ENCODE measurements at places on chromosomes 4 and X.

- DNase-seq: no peak
Observed at GRCh38 chrX:97102938-97103337, 219.2 kb downstream of the RPA4 start.

- peak; percentile 45 for DNase-seq
Observed at GRCh38 chrX:40543661-40544328, 37.0 kb upstream of the ATP6AP2 start.

DNA sequence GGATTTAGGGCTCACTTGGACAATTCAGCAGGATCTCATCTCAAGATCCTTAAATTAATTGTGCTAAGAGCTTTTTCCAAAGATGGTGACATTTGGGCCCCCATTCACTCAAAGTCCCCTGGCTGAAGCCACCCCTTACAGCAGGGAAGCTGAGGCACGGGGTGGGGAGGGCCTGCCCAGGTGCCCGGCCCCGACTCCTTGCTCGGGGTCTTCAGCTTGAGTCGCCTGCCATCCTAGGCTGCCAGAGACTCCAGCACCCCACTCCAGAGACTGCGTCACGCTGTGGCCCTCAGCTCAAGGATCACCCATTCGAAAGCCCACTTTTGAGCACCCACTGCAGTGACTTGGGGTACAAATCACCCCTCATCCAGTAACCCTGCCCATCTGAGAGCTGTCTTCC lies 39.2 kb upstream of the GPR78 start:
- DNase-seq: no peak

DNA sequence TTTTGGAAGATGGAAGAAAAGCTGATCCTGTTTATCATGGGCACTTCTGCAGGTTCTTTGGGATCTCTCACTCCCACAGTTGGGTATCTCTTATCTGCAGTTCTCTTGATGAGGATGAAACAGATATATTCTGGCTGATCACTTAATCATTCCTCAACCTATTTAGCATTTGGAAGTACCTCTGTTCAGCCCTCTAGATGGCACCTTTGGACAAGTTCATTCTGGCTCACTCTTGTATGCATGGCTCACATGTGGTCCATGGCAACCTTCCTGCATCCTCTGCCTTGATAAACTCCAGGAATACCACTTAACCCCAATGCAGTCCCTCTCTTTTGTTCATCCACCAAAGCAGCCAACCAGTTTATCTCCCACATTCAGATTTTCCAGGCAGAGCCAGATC lies 74.2 kb downstream of the SMARCA5 start:
- no peak for DNase-seq

GRCh38 chrX:69083361-69083760 lies 81.9 kb downstream of the PJA1 start:
- DNase-seq: no peak

GRCh38 chr4:149999485-150000074 lies 78.7 kb upstream of the DCLK2 start:
- DNase-seq: peak; percentile 26

GRCh38 chr4:52795533-52795932 lies 44.3 kb upstream of the ERVMER34-1 start:
- DNase-seq: no peak

GRCh38 chr4:124833831-124834505 lies 121.4 kb upstream of the ANKRD50 start:
- no peak for DNase-seq

DNA sequence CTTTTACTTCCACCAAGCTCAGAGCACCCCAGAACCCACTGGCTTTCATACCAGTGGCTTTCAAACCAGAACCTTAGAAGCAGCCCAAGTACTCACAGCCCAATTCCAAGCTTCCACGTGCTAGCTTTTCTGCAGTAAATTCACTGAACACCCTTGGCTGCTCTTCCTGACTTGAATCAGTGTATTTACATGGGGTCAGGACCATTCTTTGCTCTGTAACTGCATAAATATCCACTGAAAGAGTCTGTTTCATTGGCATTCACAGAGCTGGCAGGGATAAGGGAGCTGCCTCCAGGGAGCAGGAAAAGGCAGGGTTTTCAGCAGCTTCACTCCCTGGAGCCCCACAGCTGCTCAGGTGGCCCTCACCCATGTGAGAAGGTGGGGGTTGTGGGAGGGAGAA lies 43.8 kb downstream of the RAI2 start:
- no peak for DNase-seq

DNA sequence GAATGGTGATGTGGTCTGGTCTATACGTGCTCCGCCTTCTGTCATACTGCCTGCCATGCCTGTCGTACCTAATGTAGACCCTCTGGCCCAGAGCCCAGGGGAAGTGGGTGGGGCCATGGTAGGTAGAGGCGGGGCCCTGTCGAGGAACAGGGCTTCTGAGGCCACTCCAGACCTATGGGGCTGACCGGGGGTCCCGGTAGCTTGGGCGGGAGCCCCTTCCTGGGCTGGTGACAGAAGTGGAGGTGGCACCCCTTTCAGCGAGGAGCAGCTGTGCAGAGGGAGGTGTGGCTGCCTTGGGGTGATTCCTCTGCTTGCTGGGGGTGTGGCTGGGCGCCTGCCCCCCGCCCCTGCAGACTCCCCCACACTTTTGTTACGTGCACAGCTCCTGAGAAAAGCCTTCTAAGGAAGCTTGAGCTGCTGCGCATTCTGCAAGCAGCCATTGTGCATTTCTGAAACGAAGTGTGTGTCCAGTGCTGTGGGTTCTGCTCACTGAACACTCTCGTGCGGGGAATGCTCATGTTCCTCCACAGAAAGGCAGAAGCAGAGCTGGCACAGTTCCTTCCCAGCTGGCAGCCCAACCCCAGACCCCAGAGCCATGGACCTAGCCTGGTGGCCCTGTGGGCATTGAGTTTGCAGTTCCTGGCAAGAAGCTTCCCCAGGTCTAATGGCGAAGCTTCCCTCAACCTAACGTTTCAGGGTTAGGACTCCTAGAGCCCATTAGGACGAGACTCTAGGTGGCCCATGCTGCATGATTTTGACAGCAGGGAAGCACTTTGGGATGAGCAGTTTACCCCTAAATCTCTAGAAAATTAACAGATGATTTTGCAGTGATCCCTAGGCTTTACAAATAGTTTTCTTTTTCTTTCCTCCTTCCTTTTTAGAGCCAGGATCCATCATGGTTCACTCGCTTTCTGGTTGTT lies 72.7 kb upstream of the HGFAC start:
- no peak for DNase-seq

GRCh38 chrX:33970028-33970967 lies 161.8 kb downstream of the FAM47A start:
- no peak for DNase-seq

DNA sequence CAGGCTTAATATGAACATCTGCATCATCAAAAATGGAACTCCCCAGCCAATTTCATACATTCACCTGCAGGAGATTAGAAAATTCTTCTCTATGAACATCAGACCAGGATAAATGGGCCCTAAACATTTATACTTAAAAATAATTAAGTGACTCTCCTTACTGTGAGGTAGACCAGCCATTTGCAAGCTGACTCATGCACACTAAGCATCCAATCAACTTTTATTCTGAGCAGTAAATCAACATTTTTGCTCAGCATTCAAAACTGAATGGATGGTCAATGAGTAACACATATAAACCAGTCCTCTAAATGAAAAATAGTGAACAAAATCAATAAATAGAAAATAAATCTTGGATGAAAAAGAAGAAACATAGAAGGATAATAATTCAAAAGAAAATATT lies 19.9 kb upstream of the PCDH10 start:
- DNase-seq: no peak

DNA sequence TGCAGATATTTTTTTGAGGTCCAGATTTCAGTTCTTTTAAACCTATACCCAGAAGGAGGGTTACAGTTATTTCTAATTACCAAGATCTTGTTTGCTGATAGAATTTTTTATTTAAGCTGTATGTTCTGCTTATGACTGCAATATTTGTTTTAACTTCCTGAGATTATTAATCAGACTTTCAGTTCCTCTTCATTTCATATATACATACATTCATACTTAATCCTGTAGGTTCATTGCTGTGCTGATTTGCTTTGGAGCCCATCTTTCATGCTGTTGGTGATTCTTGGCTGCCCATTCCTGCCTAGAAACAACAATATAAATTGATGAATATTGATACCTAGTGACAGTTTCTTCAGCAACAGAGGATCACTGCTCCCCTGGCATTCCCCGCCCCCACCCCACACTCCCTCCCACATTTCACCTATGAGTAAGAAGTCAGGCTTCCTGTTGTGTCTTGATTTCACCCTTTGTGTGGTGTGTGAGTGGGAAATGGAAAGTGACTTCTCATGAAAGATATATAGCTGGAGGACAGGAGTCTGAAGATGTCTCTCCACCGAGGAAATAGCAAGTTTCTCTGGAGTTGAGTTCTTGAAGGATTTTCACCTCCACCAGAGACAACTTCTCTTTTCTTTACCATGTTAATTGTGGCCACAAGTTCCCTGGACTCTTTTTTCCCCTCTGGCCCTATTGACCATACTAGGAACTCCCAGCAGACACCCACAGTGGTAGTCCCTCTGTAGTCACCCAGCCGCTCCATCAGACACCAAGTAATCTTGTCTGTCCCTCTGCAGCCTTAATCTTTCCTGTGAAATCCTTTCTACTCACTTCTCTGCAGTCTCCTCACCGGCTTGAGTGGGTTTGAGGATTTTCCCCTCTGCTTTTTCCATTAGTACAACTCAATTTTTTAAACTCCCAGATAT lies 118.4 kb downstream of the ASB9 start:
- DNase-seq: no peak

DNA sequence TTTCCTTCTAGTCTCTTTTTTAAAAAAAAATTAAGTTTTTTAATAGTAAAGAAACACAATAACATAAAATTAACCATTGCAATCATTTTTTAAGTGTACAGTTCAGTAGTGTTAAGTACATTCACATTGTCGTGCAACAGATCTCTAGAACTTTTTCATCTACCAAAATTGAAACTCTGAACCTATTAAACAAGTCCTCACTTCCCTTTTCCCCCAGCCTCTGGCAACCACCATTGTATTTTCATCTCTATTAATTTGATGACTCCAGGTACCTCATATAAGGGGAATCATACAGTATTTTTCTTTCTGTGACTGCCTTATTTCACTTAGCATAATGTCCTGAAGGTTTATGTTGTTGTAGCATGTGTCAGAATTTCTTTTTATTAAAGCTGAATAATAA lies 31.8 kb downstream of the MSL3 start:
- no peak for DNase-seq

DNA sequence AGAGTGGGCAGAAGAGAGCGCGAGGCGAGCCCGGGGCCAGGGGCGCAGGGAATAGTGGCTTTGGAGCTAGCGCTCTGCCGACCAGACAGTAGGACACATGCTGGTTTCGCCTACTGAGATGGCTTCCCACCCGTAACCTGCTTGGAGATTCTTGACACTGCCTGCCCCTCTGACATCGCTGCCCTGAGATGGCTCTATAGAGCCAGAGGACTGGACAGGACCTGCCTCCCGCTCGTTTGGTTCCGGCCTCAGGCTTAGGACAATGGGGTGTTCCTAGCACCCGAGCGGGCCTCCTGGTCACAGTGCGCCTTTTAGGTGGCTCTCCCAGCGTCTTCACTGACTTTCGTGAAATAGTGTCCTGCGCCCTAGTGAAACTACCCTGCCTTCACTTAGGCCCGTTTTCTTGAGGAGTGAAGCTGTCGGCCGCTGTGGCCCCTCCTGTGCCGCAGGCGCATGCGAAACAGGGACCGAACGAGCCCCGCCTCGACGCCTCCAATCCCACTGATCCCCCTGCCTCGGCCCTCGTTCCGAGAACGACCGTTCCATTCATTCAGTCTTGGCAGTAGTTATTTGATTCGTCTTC lies 608 bp downstream of the TAF1 start:
- peak; percentile 21 for DNase-seq

- no peak for DNase-seq
Observed at GRCh38 chr4:124708517-124709300, 3.8 kb downstream of the ANKRD50 start.

DNA sequence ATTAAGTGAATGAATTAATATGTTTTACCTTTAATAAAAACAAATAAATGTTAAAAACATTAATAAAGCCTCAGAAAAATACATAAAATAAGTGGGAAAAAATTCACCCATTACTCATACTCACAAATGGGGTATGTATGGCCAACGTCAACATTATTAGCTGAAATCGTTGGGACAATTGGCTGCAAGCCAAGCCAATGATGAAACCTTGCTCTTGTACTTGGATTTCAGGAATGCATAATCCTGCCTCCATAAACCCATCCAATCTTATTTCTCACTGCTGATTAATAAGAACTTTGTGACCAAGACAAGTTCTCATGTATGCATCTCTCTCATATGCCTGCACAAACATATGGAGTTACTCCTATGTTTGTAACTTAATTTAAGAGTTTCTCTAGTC lies 35.3 kb upstream of the ADAMTS3 start:
- DNase-seq: no peak

DNA sequence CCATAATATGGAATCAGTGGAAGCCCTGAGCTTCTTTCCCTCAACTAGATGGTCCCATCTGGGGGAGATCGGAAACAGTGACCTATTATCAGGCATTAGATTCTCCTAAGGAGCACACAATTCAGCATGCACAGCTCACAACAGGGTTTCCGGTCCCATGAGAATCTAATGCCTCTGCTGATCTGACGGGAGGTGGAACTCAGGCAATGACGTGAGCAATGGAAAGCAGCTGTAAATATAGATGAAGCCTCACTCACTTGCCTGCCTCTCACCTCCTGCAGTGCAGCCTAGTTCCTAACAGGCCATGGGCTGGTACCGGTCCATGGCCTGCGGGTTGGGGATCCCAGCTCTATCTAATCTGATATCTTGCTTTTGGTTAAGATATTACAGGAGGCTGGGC lies 88.9 kb downstream of the COX7B2 start:
- DNase-seq: no peak

GRCh38 chr4:55625835-55626234 lies 10.3 kb downstream of the NMU start:
- DNase-seq: no peak

GRCh38 chr4:126856906-126857305 lies 775.9 kb upstream of the INTU start:
- no peak for DNase-seq

- DNase-seq: no peak
Observed at GRCh38 chrX:20139966-20140365, 1.7 kb downstream of the EIF1AX start.

DNA sequence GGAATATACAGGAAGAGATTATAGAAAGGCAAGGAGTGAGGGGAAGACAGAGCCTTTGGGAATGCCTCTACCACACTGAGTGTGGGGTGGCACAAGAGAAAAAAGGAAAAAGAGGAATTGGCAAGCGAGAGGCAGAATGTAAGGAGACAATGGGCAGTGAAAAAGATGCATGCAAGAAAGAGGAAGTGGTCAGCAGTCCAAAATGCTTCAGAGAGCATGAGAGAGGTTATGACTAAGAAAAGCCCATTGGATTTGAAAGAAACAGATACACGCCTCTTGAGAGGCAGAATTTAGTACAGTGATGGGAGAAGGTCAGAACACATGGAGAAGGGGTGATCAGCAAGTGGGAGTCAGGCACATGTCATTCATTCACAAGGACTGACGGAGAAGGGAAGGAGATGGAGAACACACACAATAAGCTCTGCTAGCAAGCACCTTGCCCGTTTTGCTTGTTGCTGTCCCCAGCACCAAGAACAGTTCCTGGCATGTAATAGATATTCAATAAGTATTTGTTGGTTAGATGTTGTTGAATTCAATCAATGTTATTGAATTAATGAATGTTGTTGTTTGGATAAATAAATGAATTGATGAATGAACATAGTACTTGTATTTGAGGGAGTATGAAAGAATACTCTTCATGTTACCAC lies 6.3 kb downstream of the DCHS2 start:
- no peak for DNase-seq

GRCh38 chr4:8547912-8548730 lies 32.1 kb upstream of the GPR78 start:
- no peak for DNase-seq
